Stimulated activated naive CD8-positive, alpha-beta T cell treated with anti-CD3 and anti-CD28 coated beads, Interleukin-15, amount 100 ng/mL, for 72 hours (primary cell): ENCODE measurements at places on chromosomes 2 and 18.

DNA sequence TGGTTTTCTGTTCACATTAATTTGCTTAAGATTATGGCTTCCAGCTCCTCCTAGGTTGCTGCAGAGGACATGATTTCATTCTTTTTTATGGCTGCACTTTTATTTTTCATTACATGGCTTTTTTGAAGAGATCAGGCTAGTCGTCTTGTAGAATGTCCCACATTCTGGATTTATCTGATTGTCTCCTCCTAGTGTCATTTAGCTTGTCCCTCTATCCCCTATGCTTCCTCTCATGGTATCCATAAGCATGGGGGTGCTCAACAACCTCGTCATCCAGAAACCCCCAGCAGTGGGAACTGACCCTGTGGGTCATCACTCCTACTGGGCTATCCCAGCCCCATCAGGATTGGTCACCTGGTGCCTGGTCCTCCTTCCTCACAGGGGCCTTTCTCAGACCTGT, 49.6 kb downstream of the SERTAD2 start:
- DNase-seq: no peak

DNA sequence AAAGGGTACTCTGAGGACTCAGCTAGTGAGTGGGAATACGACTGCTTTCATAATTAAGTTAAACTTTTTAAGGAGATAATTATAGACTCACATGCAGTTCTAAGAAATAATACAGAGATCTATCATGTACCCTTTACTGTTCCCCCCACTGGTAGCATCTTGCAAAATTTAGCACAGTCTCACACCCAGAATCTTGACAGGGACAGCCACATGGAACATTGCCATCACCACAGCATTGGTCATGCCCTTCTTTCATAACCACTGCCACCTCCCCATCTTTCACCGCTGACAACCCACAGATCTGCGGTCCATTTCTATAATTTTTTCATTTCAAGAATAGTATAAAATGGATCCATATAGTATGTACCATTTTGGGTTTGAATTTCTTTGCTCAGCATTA, 37.8 kb downstream of the ARHGEF4 start:
- DNase-seq: no peak

GRCh38 chr2:131063501-131064283, 29.6 kb downstream of the FAM168B start:
- no peak for DNase-seq

- DNase-seq: no peak
Observed at GRCh38 chr2:203798296-203799087, 69.1 kb upstream of the CTLA4 start.

GRCh38 chr18:36786686-36787085, 42.1 kb downstream of the TPGS2 start:
- no peak for DNase-seq

DNA sequence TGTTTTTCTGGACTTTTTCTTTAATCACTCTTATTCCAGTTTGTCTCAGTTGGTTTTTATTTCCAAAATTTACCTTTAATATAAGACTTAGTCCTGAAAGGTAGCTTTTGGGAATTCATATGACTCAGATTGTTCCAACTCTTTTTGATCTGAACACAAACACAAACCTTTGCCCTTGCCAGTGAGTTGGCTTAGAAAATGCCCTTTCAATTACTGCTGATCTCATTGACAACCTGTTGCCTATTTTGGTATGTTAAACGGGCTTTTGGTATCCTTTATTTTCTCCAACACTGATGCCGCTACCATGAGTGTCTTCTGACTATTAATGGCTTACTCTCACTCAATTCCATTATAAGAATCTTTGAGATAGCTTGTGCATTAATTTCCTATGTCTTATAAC, 143.4 kb downstream of the GULP1 start:
- DNase-seq: no peak

GRCh38 chr18:2906704-2907549, 60.1 kb downstream of the EMILIN2 start:
- DNase-seq: peak; percentile 57

GRCh38 chr2:195563857-195564512, 93.0 kb upstream of the SLC39A10 start:
- no peak for DNase-seq

- no peak for DNase-seq
Observed at GRCh38 chr2:208256192-208256782, 1.4 kb upstream of the IDH1 start.
